ENCODE measurements at places on chromosomes 6 and 20.

- no peak for DNase-seq
Observed at GRCh38 chr20:51412333-51412871, 130.1 kb downstream of the NFATC2 start.

GRCh38 chr20:22559711-22560318 lies 24.6 kb downstream of the FOXA2 start:
- DNase-seq = peak; percentile 51

DNA sequence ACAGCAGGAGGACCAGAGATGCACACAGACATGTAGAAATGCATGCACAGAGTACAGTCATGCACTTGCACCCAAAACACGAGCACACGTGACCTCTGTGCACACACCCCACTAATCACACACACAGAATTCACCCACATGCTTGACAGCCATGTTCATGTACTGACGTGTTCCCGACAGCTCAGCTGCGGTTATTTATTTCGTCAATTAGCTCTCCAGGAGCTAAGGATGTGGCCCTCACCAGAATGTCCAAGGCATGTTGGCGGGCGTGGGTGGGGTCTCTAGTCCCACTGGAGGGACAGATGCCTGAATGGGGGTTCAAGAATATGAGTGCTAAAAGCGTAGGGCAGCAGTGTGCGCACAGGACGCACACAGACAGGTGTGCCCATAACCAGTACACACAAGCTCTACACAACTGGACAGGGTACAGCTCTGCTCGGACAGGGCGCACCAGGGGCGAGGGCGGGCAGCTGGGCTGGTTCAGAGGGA lies 571 bp upstream of the PRPF6 start:
- DNase-seq = no peak

DNA sequence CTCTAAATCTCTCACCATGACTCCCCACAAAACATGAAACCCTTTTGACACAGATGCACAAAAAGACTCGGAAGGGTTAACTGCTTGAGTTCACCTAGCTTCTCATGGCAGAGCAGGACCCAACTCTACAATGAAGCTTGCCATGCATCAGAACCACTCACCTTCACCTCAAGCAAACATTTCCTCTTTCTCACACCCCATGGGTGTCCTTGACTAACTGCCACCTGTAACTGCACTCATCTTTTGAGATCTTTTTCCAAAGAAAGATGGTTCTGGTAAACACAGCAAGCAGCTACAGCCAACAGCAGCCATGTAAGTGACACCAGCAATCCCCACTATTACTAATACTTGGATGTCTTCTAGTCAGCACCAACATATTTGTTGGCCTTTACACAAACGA lies 76.5 kb downstream of the EFHC1 start:
- no peak for DNase-seq

GRCh38 chr20:20859510-20859909 lies 147.1 kb upstream of the RALGAPA2 start:
- DNase-seq = no peak

GRCh38 chr6:151761851-151762250 lies 45.6 kb upstream of the ESR1 start:
- DNase-seq = no peak

- no peak for DNase-seq
Observed at GRCh38 chr6:87654875-87655454, 47.1 kb downstream of the AKIRIN2 start.

DNA sequence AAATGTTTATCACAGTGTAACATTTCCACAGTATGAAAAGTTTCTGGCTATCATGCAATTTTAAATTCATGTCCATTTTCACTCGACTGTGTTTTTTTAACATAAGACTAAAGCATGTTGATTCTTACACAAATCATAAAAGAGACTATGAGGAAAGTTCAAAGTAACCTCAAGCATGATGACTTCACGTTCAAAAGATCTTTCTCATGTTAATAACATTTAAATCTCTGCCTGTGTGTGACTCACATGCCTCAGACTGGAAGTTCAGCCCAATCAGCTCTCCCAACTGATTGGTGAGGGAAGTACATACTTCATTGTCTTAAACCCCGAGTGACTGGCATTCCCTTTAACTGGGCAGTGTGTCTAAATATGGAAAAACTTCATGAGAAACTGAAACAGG lies 37.4 kb downstream of the ATXN1 start:
- DNase-seq = no peak

DNA sequence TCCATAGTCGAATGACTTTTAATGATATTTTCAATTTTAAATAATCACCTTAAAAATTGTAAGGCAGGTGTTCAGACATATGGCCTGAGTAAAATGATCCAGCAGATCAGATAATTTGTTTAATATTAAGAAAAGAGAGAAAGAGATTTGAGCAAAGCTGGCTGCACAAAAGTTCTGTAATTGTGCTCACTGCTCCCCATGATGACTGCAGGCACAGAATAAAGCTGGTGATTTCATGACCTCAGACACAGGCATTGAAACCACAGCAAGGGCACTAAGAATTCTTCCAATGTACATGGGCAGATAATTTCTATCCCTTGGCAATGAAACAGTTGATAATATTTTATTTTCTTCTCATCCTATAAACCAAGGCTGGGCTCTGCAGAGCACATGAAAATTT lies 553.1 kb downstream of the NKAIN2 start:
- DNase-seq = no peak

DNA sequence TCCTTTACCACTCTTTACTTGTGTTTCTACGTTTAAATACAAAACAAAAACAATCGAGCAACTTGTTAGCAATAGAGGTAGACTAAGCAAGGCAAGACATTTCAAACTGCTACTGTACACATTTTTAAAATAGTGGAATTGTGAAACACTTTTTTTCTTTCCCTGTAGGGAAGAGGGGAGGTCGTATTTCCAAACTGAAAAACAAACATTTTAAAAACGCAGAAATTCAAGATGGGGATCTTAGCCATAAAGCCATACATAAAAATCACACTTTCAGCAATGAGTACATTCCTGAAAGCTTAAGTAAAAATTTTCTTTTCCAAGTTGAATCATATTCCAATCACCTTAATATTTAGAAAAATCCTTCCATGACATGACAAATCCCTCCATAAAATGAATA lies 267.6 kb downstream of the LAMA2 start:
- DNase-seq = no peak

GRCh38 chr6:105151644-105152043 lies 28.2 kb downstream of the POPDC3 start:
- no peak for DNase-seq

GRCh38 chr6:132843316-132844035 lies 29.1 kb downstream of the RPS12 start:
- DNase-seq = no peak

- DNase-seq = no peak
Observed at GRCh38 chr20:37528446-37529213, 954 bp upstream of the BLCAP start.

- DNase-seq = no peak
Observed at GRCh38 chr6:27168586-27169443, 78.7 kb upstream of the PRSS16 start.

DNA sequence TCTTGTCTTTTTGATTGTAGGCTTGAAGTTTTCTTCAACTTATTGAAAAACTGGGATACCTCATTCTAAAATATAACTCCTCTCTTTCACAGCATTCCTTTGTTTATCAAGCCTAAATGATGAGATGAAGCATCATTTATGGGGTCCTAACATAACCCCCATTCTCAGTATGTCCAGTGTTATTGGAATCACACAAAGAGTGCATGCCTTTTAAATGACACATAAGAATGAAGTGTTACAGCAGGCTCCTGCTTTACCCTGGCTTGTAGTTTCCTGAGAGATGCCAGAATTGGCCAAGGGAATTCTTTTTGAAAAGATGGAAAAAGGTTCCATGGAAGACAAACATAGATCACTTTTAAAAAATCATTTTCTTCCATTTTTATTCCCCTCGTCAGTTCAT lies 502.4 kb downstream of the BCKDHB start:
- DNase-seq = no peak

DNA sequence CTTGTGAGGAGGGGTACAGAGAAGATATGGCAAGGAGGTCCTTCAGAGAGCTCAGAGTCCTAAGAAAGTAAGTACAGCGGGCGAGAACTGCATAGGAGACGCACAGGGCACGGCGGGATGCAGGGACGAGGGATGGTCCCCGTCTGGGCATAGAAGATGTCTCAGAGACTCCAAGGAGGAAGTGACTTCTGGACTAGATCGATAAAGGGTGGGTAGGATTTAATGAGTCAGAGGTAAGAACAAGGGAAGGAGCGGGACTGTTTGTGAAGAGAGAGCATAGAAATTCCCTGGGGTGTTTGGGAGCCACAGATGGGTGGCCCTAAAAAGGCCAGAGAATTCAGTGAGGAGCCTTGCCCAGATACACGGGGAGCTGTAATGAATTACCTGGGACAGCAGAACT lies 69.1 kb downstream of the FAM120B start:
- DNase-seq = no peak

DNA sequence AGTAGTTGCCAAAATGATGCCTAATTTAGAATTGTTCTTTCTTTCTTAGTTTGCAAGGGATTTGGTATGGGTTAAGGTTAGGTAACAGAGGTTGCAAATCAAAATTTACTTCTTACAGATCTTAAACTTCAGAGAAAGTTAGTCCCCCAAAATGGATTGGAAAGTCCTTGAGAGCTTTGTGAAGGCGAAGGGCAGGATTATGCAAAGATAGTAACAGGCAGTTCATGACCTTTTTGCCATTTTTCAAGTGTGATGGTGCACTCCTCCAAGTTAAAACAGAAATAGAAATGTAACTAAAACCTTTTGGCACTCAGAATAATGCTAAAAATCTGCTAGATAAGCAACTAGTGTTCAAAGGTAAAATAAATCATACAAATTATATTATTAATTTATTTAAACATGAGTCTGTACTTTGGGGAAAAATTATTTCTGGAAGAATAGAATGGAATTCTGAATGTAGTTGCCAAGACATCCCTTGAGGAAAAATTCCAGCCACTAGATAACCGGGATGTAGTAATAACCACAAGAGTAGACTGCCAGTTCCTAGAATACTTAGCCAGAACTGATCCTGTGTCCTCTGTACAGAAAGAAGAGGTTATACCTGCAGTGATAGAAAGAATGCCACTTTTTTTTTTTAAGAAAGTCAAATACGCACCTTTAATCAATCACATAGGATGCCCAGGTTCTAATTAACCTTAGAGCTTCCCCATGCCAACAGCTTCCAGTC lies 31.8 kb upstream of the DAAM2 start:
- no peak for DNase-seq

DNA sequence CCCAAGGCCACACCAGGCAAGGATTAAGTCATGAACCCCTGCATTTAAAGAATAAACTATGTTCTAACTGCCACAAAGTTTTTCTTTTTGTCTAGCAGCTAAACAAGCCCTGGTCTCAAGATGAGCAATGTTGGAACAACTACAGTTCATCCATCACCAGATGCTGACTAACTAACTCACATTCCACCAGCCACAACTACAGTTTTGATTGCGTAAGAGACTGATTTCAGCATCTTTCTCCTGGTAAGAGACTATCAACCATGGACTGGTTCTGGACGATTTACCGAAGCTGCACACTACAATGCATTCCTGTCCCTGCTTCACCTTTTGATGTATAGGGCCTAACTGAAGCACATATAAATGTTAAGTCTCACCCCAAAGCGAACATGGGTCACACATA lies 43.0 kb downstream of the F13A1 start:
- no peak for DNase-seq

- DNase-seq = peak; percentile 82
Observed at GRCh38 chr6:76876922-76877553, 586.3 kb downstream of the HTR1B start.

DNA sequence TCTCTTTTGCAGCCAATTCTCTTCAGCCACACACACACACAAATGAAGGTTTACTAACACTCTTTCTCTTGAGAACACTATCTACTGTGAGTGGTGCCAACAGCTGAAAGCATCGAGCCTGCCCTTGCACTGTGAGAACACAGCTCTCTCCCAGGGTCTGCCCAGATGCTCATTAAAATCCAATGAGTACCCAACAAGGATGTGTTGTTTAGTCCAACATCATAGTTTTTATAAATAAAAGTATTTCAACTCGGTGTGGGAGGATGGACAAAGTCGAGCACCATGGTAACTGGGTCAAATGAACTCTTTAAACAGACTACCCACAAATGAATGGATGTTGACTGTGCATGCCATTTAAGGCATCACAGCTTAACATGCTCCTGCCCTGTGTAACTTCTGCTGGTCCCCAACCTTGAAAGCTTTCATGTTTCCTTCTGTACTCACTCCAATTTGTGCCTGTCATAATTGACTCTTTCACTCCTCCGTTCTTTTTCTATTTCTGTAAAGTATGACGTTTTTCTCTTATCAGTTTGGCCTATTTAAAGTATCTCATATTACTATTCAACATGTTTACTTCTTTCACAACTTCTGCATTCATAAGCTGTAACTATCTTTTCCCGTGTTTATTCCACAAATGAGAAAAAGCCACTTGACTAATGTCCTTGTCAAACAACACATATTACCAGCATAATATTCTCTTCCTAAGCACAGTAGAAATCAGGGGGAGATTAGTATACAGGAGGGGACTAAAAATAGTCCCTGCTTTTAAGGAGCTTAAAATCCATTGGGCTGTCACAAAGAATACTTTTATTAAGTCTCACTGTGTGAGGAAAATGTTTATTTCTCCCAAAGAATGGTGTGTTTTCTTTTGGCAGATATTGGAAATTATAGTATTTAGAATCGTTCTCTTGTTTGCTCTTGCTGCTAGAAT lies 215.4 kb downstream of the RFPL4B start:
- no peak for DNase-seq

- no peak for DNase-seq
Observed at GRCh38 chr6:16349544-16349943, 111.2 kb downstream of the GMPR start.

GRCh38 chr6:112429226-112429625 lies 82.1 kb downstream of the RFPL4B start:
- DNase-seq = no peak

DNA sequence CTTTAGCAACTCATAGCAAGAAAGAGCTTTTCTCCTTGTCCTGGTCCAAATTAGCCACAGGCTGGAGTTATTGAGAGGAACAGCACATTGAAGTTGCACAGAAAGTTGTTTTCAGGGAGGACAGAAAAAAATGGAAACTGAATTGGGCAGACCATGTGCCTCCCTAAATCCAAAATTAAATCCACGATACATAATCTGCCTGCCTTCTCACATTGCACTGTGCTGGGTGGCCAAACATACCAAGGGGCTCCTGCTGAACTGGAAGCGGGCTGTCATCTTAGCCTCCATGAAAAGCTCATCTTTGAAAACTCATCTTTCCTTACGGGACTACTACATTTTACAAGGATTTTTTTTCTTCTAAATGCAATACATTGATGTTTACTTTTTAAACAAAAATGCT lies 59.9 kb downstream of the TNFAIP3 start:
- no peak for DNase-seq

GRCh38 chr6:37347670-37348111 lies 6.1 kb upstream of the RNF8 start:
- no peak for DNase-seq

- no peak for DNase-seq
Observed at GRCh38 chr20:47768016-47768824, 17.1 kb downstream of the SULF2 start.

DNA sequence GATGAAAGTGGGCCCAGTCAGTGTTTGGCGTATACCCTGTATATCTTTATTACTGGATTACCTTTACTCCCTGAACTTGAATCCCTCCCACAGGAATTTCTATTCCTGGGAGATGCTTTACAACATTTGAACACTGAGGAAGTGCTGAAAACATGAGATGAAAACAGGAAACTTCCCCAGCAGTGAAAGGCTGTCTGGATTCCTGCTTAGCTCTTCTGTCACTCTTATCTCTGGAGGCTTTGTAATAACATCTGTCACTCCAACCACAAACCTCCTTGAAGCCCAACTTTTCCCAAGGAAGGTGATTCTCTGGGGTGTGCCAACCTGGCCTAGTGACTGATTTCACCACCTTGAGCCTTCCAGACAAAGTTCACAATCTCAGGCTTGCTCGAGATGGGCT lies 264.5 kb upstream of the BMP2 start:
- no peak for DNase-seq
